AG09309 (cell line): ENCODE measurements at places on chromosomes 4 and X.

GRCh38 chr4:76616526-76616925 lies 181.5 kb downstream of the SHROOM3 start:
- no peak for DNase-seq

DNA sequence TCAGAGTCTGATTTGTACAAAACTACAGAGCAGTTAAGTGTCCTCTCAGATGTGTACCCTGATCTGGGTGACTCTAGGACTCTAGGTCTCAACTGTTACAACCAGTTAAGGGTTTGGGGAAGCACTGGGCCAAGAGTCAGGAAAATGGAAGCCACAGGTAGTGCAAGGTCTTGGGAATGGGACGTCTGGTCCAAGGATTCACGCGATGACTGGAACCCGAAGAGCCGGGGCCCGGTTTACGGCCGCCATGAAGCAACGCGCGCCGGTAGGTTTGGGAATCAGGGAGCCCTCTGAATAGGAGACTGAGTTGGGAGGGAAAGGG lies 321 bp upstream of the HPRT1 start:
- no peak for DNase-seq

DNA sequence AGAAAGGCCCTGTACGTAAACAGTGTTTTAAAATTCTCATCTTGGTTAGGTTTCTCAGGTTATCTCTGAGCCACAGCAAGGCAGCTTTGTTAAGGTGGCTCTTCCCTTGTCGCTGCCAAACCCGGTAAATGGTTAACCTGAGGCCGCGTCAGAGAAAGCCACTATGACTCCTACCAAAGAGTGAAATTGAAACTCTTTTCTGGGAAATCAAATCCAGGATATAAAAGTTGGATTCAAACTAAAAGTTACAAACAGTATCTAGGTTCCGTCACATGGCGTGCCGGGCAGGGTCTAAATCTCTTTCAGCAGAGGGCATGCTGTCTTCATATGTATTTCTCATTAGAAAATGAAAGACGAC lies 433 bp downstream of the MMAA start:
- peak; percentile 5 for DNase-seq

- no peak for DNase-seq
These were observed 32.0 kb upstream of the RPS3A start for GRCh38 chr4:151067316-151067970.

DNA sequence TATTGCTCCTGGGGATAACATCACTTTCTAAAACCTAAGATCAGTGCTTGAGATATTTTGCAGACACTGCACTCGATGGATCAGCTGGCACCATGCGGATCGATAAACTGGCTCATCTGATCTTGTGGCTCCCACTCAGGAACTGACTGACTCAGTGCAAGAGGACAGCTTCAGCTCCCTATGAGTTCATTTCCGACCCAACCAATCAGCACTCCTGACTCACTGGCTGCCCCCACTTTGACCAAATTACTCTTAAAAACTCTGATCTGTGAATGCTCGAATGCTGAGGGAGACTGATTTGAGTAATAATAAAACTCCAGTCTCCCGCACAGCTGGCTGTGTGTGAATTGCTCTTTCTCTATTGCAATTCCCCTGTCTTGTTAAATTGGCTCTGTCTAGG lies 110.1 kb downstream of the ANAPC4 start:
- no peak for DNase-seq

GRCh38 chr4:121064482-121064881 lies 7.9 kb downstream of the NDNF start:
- no peak for DNase-seq

- DNase-seq = no peak
These were observed 3.9 kb downstream of the RAB9A start for GRCh38 chrX:13692771-13693231.

DNA sequence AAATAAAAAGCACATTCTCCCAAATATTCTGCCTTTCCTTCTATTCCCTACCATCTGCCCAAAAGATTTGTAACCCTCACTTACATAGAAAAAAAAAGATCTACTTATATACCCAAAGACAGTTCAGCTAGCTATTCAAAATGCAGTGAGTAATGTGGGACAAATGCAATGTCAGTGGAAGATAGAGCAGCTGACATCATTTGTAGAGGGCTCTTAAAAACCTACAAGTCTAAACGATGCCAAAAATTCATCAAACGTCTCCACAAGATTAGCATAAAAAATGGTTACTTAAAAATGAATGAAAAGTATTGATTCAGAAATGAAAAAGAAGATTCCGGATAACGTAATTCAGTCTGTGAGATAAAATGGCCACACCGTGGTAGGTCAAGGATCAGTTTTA lies 96.5 kb downstream of the ASB9 start:
- DNase-seq = no peak

GRCh38 chrX:7746856-7747255 lies 96.1 kb upstream of the VCX start:
- no peak for DNase-seq

DNA sequence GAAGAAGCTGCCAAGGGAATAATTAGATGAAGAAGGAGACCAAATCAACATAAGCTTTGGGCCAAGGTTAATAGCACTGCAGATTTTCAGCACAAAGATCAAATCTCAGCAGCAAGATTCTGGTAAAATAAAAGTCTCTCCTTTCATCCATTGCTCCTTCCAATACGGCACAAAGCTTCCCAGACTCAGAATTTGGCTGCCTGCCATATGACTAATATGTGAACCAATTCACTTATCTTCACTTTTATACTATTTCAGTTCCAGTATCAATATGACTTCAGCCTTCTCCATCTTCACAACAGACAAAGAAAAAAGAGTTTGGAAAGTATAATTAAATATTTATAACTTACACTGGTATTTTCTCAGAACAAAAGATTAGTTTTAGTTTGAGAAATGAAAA lies 978.3 kb upstream of the GRID2 start:
- DNase-seq = no peak

GRCh38 chr4:92100975-92101374 lies 202.8 kb upstream of the GRID2 start:
- DNase-seq = no peak

DNA sequence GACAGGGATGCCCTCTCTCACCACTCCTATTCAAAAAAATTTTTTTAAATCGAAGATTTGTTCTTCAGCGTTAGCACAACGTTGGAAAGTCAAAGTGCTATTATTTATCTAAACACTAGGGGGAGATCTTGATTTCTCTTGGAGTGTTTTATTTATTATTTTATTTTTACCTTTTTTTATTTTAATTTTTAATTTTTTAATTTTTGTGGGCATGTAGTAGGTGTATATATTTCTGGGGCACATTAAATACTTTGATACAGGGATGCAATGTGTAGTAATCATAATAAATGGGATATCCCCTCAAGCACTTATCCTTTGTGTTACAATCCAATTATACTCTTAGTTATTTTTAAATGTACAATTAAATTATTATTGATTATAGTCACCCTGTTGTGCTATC lies 37.4 kb upstream of the SLC10A4 start:
- DNase-seq = no peak

- DNase-seq = no peak
These were observed 1591.3 kb downstream of the ADGRL3 start for GRCh38 chr4:62791386-62791785.

DNA sequence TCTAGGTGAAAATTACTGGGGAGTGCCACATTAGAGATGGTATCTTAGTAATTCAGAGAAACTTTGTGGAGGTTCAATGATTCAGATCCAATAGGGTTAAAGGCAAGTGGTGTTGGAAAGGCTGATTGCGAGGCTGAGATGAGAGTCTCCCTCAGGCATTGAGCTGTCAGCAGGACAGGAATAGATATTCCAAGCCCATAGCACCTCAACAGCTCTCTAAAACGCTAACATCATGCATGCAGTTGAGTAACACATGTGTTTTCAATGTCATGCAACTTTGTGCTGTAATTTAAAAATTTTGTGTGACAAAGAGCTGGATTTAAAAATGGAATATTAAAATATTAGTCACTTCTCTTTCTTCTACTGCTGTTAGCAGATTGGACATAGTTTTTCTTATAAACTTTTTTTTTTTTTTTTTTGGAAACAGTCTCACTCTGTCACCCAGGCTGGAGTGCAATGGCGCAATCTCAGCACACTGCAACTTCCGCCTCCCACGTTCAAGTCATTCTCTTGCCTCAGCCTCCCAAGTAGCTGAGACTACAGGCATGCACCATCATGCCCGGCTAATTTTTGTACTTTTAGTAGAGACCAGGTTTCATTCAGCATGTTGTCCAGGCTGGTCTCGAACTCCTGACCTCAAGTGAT lies 173.5 kb upstream of the C1QTNF7 start:
- no peak for DNase-seq

DNA sequence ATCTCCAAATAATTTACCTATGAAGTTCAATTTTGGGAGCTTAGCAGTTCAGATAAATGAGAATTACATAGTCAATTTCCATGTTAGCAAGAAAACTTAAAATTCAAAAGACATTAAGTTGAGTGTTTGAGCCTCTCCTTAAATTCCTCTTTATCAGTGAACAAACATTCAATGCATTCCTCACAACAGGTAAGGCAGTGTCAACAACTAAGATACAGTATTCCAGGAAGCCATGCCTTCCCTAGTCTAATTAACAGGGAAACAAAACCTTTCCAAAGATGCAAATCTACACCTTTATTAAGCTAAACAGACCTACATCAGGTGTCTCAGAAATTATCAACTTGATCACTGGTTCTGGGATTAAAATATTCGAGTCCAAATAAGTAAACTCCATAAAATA lies 3.7 kb downstream of the SH3RF1 start:
- no peak for DNase-seq

DNA sequence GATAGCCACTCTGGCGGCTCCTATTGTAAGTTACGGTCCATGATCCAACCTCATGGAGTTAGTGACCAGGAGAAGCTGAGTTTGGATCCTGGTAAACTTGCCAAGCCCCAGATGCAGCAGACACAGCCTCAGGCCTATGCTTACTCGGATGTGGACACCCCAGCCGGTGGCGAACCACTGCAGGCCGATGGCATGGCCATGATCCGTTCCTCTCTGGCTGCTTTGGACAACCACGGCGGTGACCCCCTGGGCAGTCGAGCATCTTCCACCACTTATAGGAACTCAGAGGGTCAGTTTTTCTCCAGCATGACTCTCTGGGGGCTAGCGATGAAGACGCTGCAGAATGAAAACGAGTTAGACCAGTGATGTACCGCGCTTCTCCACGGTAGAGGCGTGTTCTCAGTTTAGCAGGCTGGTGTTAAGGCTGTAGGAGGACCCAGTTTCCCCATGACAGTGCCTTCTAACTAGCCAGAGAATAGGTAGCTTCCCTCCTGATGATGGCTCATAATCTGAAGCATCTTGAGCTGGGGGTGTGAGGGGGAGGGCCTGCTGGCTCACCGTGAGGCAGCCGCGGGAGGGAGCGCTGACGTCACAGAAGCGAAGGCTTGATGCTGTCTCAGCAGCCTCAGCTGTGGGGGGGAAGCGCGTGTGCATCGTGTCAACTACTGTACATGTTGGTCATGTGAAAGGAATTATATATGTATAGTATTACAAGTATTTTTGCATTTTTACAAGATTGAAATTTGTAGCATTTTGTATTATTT lies 31.1 kb downstream of the ZBTB49 start:
- DNase-seq = no peak

GRCh38 chr4:157220371-157220881 lies at the start of gene GRIA2:
Gene GRIA2, plus strand, starts transcription at chr4:157220728. Its CDS starts 315 bp downstream, at chr4:157221043.
- DNase-seq = peak; percentile 4

GRCh38 chr4:36900446-36900987 lies 344.0 kb upstream of the NWD2 start:
- no peak for DNase-seq

DNA sequence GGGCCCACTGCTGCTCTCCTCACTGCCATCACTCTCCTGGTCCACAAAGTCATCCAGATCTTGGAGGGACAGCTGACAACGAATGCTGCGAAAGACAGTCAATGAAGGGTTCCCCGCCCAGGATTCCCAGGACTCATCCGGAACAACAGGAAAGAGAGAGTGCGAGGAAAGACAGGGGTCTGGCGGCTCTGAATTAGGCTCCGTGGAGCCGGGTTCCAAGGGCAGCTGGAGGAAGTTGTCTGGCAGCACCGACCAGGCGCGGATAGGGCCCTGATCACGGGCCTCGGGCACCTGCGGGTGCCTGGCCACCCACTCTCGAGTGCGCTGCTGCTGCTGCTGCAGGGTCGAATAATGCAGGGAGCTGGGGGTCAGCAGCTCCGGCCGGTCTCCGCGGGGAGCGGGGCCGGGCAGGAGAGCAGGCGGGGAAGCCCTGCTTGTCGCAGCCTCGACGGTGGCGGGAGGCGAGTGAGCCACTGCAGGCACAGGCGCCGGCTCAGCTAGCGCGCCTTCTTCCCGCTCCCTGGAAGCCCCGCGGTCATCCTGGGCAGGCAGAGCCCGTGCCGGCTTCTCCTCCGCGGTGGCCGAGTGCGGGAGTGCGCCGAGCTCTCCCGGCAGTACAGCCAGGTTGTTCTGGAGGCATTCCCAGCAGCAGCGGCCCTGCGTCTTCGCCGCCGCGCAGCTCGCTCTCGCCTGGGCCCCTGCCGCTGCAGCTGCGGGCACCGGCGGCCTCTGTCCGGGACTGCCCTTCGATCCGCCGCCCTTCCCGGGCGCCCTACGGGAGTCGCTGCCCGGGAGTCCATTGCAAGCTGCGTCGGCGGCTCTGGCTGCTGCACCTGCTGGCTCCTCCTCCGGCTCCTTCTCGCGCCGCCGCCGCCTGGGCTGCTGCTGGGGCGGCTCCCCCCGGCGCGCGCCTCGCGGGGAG lies 1.1 kb downstream of the SOWAHB start:
- no peak for DNase-seq

- no peak for DNase-seq
These were observed 3.5 kb downstream of the BEND4 start for GRCh38 chr4:42149004-42149403.

GRCh38 chr4:53043891-53044650 lies 182.0 kb downstream of the RASL11B start:
- DNase-seq = no peak

DNA sequence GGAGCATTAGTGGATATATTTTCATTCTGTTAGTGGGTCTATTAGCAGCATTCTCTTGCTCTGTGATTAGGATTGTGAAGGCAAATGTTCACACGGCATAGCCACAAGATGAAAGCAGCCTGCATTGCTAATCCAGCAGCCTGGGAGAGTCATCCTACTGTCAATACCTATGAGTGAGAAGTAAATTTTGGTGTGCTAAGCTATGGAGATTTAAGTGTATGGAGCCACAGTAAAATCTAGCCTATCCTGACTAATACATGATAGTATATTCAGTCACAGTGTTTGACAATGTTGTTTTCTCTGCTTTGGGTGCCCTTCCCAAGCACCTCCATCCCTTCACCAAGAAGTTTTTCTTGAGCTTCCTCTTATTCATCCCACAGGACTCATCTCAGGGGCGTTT lies 47.2 kb upstream of the TMPRSS11F start:
- no peak for DNase-seq

DNA sequence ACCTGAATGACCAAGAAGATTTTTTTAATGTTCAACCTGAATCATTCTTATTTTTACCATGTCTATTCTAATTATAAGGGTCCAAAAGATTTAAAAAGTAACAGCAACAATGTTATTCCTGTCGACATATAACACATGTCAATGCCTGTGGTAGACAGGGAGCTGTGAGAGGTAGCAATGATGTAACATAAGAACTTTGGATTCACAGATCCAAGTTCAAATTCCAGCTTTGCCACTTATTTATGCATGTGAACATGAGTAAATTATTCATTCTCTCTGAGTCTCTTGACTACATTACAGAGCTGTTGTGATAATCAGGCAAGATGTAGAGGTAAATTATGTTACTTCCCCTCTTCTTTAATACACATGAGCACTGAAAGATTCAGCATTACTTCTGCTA lies 54.5 kb downstream of the KLHL8 start:
- no peak for DNase-seq
